ENCODE measurements at places on chromosomes 5 and 9.

DNA sequence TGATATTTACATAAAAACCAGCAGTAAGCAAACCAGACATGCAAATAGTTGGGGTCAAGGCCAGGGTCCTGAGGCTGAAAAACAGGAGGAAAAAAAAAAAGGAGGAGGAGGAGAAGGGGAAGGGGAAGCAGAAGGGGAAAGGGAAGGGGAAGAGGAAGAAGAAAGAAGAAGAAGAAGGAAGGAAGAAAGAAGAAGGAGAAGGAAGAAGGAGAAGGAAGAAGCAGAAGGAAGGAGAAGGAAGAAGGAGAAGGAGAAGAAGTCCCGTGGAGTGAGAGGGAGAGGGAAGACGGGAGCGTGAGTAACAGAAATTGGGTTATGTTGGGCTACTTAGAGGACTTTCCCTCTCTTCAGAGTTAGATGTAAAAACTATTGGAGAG, 24.6 kb upstream of the NSG2 start:
- DNase-seq = no peak

DNA sequence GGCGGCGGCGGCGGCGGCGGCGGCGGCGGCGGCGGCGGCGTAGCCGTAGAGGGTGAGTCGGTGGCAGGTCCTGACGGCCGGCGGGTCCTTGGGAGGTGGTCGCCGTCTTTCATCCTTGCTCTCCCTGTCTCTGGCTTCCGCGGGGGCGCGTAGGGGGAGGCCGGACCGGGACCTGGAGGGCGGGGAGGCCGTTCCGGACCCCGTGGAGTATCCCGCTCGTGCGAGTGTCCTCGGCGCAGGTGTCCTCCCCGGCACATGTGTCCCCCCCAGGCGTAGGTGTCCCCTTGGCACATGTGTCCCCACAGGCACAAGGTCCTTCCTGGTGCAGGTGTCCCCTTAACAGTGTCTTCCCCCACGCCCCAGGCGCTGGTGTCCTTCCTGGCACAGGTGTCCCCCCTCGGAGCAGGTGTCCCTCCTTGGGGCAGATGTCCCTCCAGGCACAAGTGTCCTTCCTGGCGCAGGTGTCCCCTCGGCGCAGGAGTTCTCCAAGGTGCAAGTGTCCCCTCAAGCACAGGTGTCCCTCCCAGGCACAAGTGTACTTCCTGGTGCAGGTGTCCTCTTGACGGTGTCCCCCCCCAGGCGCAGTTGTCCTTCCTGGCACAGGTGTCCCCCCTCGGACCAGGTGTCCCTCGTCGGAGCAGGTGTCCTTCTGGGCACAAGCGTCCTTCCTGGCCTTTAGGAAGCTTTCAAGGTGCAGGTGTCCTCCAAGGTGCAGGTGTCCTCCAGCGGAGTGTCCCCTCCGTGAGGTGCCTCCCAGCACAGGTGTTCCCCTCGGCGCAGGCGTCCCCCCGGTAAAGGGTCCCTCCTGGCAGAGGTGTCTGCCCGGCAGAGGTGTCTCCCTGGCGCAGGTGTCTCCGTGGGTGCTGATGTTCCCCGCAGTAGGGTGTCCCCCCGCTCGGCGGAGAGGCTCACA, 519 bp downstream of the EXOC3 start:
- DNase-seq = peak; percentile 57

- no peak for DNase-seq
Measured at GRCh38 chr5:2569176-2569575, 182.3 kb downstream of the IRX2 start.

GRCh38 chr9:119257592-119257991, 111.6 kb downstream of the BRINP1 start:
- no peak for DNase-seq

DNA sequence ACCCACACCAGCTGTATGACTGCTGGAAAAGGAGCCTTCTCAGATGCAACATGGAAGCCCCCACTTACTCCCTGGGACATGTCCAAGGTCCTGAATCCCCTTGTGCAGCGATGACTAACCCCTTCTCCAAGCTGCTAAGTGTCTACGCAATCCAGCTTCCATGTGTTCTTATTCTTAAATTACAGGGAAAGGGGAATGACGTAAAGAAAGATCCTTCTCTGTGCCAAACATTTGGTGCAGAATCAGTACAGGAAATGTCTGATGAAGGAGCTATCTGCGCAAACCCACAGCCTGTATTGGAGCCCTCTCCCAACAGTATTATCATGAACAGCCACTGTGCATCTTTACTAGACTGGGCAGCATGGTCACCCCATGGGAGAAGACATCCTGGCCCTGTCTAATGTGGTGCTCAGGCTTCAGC, 183.2 kb downstream of the FRMD3 start:
- no peak for DNase-seq

DNA sequence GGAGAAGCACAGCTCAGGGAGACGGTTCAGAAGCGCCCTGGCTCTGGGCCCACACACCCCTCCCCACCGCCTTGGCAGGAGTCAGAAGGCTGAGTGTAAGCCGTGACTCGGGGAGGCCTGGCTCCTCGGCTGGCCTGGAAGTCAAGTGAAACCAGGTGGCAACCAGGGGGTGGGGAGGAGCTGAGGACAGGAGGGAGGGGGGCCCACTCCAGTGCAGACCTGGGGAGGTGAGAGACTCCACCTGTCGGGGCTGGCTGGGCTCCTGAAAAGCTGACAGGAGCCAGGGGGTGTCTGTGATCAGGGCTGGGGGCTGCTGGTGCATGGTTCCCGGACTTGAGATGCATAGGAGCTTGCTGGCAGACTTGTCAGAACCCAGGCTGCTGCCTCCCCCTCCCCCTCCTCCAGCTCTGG, 150.2 kb upstream of the PHYKPL start:
- DNase-seq = no peak

DNA sequence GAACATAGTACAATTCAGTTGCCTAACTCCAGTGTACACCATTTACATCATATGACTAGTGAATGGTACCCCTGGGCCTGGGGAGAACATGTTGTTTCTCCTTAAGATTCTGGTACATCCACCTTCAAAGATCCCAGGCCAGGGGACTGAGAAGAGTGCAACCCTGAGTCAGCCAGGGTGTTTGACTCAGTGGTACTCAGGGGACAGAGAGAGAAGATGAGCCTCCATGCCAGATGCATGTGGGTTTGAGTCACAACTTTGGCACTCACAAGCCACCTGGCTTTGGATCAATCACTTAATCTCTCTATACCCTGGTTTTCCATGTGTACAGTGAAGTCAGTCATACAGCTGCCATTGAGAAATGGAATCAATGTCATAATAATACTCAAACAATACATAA, 53.7 kb downstream of the MAP1B start:
- no peak for DNase-seq

DNA sequence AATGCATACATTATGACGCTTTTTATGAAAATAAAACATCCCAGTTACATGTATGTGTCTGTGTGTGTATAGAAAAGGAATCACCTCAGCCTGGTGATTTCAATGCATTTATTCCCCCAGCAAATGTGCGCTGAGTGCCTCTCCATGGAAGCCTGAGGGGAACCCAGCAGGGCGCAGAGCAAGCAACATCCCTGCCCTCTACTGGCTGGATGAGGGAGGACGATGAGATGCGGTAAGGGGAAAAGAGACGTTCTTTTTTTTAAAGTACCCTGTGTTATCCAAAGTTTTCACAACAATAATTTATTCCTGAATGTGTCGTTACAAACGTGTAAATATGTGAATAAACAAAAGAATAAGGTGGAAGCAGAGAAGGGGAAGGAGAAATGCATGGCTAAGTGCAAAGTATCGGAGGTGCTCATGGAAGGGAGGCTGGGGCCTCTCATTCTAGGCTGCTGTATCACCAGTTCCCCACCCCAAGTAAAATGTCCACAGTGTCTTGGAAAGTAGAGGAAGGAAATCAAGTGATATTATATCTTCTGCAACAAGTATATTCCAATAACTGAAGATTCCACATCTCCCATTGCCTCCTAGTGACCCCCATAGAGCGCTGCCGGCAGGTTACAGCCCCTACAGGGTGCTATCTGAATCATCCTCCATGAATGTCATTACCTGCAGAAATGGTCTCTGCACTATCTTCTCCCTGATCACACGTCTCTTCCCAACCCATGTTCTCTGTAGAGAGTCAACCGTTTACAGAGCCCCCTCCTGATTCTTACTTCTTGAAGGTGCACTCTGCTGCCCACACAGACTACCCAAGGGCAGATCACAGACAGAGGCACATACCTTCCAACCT, 13.0 kb upstream of the ABLIM3 start:
- DNase-seq = no peak

- DNase-seq = no peak
Measured at GRCh38 chr9:108386032-108386431, 469.8 kb downstream of the ACTL7B start.

- DNase-seq = no peak
Measured at GRCh38 chr5:446883-447263, 3.9 kb downstream of the EXOC3 start.

GRCh38 chr5:56812110-56812509, 3.2 kb upstream of the MAP3K1 start:
- no peak for DNase-seq

DNA sequence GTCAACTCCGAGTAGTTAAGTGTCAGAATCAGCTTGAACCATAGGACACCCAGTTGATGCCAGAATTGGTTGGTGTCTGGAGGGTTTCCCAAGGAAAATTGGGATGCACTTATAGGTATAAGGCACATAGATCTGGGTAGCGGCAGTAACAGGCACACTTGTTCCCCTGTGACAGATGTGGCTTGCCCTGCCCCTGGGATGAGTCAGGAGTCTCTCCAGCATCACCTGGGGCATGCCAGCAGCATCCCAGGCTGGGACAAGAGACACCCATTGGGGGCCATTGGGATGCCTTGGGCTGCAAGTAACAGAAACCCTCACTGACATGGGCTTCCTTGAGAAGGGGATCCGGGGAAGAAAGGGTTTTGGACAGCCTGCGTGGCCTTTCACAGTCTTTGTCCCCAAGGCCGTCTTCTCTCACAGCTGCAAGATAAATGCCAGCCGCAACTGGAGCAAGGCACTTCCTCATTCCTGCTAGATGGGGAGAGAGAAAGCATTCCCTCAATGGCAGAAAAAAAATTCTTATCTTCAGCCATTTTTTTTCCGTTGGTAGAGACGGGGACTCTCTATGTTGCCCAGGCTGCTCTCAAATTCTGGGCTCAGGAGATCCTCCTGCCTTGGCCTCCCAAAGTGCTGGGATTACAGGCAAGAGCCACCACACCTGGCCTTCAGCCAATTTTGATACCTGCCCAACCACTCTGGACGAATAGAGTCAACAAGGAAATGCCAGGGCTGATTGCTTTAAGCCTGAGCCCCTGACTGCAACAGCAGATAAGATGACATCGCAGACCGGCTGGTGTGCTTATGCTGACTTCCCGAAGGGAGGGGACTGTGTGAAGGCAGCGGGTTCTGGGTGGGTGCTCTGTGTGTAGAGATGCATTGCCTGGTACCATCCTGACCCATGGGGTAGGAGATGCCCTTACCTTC, 13.3 kb upstream of the RNF130 start:
- no peak for DNase-seq

DNA sequence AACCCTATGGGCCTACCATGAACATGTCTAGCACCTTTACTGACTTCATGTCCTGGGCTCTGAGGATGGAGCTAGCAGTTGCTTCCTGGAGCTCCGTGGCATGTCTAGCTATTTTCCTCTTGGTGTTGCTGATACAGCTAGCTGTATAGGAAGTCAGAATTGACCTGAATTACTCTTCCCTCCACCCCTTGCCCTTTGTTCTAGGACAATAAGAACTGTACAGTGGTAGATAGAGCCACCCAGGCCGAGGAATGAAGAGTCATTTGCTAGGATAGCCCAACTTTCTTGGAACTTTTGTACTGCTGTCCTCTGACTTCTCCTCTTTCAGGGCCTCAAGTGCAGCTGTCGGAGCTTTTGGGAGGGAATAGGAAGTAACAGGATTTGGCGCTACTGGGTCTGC, 109.9 kb upstream of the RUSC2 start:
- no peak for DNase-seq

DNA sequence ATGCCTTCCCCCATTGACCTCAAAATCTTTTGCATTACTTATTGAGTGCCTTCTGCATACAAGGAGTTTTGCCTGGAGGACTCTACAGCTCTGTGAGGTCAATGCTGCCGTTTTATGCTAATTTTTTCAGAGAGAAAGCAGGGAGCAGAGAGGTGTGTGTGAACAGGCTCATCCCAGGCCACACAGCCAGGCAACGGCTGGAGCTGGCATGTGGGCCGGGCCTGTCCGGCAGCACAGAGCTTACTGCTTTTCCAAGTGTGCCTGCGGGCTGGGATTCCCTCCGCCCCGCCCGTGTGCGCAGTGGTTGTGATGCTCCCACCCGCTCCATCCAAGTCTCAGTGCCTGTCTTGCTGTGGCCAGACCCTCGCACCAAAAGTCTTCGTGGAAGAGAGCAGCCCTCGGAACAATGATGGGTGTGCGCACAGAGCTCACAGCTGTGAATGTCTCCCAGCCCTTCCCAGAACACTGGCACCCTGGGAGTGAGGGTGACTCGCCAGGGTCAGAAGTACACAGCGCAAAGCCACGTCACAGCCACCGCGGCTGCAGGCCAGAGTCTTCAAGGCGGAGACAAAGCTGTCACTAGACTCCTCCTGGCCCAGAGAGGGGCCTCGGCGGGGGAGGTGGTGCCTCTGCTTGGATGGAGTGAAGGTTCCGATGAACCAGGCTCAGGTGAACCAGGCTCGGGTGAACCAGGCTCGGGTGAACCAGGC, 82.8 kb downstream of the COL5A1 start:
- no peak for DNase-seq

- DNase-seq = no peak
Measured at GRCh38 chr5:19179571-19179970, 808.4 kb downstream of the CDH18 start.

DNA sequence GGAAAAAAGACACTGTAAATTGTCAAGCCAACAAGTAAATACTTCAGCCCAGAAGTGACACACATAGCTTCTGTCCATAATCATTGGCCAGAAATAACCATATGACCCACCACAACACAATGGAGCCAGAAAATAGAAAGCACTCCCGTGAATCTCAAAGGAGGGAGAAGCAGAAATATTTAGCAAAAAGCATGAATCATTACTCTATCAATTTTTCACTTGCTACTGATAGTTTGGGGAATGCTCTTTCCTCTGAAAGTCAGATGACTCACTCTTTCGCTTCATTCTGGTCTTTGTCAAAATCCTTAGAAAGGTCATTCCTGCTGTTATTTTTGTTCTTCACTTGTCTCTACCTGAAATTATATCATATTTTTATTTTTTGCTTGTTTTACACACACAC, 312.6 kb downstream of the TMEM232 start:
- no peak for DNase-seq

DNA sequence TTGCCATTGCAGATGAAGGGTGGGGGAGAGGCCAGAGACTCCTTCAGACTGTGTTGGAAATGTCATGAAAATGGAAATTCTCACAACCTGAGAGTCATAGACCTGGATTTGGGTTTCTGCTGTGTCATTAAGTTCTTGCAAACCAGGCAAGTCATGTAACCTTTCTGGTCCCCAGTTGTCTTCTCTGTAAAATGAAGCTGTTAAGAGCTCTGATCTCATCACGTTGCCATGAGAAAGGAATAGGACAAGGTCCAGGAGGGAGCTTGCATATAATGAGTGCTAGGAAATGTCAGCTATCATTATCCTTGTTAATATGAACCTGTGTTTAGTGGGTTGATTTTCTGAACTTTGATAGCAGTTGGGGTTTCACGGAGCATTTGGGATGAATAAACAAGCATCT, 59.1 kb downstream of the FGF1 start:
- no peak for DNase-seq

- no peak for DNase-seq
Measured at GRCh38 chr5:93715327-93715726, 26.1 kb downstream of the POU5F2 start.

- DNase-seq = no peak
Measured at GRCh38 chr5:113446358-113446927, 11.7 kb upstream of the TSSK1B start.
